Heart right ventricle (tissue), 16 donors: ENCODE measurements at places on chromosomes 2 and 18. TPM values are rescaled to one million over a fixed set of nuclear protein-coding genes. Genes with fewer than 3 reads are reported as not detected.

AKAIN1 gene
- not detected for total RNA-seq

CPO gene
- not detected for total RNA-seq

PLB1 gene
- total RNA-seq: 0.99 TPM

CYP27C1 gene
- not detected for total RNA-seq

CFAP53 gene
- not detected for total RNA-seq

DSG1 gene
- 1.1 TPM for total RNA-seq

CD8A gene
- total RNA-seq: 0.73 TPM

DNA sequence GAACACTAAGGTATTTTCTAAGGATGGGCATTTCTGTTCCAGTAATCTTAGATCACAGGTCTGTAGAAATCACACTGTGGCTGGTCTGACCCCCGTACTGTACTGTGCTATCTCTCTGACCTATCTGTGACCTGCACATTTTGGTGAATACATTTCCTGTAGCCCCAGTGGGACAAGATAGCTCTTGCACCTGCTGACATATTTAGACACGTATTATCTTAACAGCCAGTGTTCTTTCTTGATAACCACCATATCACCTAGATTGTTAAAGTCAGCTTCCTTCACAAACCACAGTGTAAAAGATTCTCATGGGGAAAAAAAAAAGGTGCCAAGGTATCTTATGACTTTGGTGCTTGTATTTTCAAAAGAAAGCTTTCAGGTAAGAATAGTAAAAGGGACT lies 39.8 kb upstream of the TMEM247 start:
- H3K27ac ChIP-seq: no peak overlapping the region
- H3K27me3 ChIP-seq: no peaks in the 10 kb centered on the region
- no peaks in the 10 kb centered on the region for H3K36me3 ChIP-seq
- peaks cover 10% of the 10 kb centered on the region for H3K4me1 ChIP-seq
- no peak for DNase-seq

GRCh38 chr2:121256720-121257479 lies 28.1 kb downstream of the TFCP2L1 start:
- no peak overlapping the region for H3K27ac ChIP-seq
- DNase-seq: no peak
- H3K27me3 ChIP-seq: no peaks in the 10 kb centered on the region
- H3K4me3 ChIP-seq: no peak overlapping the region

DNA sequence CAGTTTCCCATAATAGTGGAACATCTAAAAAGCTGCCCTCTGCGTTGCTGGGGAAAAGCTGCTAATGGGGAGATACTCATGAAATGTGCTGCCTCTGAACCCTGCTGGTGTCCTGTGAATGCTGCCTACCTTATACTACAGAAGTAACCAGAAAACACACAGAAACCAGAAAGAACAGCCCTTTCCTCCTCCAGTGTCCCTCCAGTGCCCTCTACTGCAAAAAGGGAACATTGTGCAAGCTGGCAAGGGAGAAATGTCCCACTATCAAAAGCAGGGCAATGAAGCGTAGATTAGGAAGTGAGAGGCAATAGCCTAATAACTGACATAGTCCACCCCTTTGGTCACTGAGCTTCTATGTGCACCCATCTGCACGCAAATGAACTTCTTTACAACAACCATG lies 162.7 kb upstream of the ETAA1 start:
- no peak for DNase-seq
- H3K4me1 ChIP-seq: no peaks in the 10 kb centered on the region
- no peak overlapping the region for H3K27ac ChIP-seq
- H3K36me3 ChIP-seq: no peaks in the 10 kb centered on the region

GRCh38 chr18:60452421-60452820 lies 79.8 kb upstream of the MC4R start:
- H3K27ac ChIP-seq: no peak overlapping the region
- H3K4me3 ChIP-seq: no peak overlapping the region
- no peaks in the 10 kb centered on the region for H3K36me3 ChIP-seq
- H3K27me3 ChIP-seq: no peaks in the 10 kb centered on the region
- DNase-seq: no peak

- H3K4me3 ChIP-seq: no peak overlapping the region
- H3K4me1 ChIP-seq: no peaks in the 10 kb centered on the region
- DNase-seq: no peak
- no peaks in the 10 kb centered on the region for H3K27me3 ChIP-seq
Measured at GRCh38 chr2:99910902-99911301, 231.5 kb downstream of the AFF3 start.

GRCh38 chr2:31523871-31524492 lies 56.8 kb downstream of the SRD5A2 start:
- no peak overlapping the region for H3K27ac ChIP-seq
- H3K27me3 ChIP-seq: peaks cover 3% of the 10 kb centered on the region
- no peaks in the 10 kb centered on the region for H3K36me3 ChIP-seq

GRCh38 chr2:29072971-29073725 lies 1.2 kb downstream of the PCARE start:
- H3K27me3 ChIP-seq: no peaks in the 10 kb centered on the region
- DNase-seq: no peak
- H3K27ac ChIP-seq: no peak overlapping the region
- H3K4me3 ChIP-seq: no peak overlapping the region
- no peaks in the 10 kb centered on the region for H3K36me3 ChIP-seq

DNA sequence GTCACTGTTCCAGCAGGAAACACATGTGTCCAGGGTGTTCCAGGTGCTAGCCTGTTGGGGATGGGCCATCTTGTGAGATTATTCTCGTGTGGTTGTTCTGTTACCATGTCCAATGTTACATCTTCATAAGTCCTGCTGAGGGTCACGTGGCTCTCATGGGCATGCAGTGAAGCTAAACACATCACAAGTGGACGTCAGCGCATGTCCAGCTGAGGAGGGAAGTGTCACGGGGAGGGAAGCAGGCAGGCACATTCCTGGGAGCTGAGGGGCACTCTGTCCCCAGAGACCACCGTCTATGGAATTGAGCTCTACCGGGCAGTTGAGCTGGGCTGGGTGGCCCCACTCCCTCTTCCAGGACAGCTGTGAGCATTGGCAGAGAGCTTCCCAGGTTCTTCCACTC lies 155.3 kb upstream of the TWIST2 start:
- no peak for DNase-seq
- no peak overlapping the region for H3K4me3 ChIP-seq
- H3K36me3 ChIP-seq: no peaks in the 10 kb centered on the region
- H3K27ac ChIP-seq: no peak overlapping the region

DNA sequence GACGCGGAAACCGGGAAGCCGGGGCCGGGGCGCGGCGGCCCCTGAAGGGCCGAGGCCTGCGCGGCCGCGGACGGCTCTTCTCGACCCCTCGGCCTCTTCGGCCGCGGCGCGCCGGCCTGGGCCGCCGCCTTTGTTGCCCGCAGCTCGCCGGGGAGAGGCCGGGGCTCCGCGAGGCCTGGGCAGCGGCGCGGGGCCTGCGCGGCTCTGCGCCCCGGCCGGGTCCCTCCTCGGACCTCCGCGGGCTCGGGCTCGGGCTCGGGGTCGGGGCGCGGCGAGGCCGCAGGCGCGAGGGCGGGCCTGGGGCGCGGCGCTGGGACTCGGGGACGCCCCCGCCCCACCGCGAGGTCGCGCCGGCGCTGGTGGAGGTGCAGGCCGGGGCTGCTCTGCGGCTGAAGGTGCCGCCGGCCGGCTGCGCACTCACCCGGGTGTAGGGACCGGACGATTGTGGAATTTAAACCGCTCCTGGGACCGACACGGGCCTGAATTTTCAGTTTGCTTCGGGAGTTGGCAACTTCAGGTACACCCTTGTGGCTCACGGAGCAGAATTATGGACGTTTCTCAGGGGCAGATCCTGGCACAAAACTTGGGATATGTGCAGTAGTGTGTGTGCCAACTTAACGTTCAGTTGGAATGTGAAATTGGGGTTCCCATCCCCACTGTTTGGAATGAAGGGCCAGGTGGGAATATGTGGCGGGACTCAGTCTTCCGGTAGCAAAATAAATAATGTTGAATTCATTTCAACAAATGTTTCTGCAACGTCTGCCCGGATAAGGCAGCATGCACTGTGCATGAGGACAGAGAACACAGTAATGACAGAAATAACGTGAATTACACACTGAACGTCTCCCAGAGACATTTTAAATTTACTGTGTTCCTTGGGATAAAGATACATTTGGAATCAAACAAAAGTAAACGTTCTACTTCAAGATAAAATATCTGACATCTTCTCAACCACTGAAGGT lies 787 bp downstream of the SOCS6 start:
- H3K4me1 ChIP-seq: peaks cover 45% of the 10 kb centered on the region
- H3K36me3 ChIP-seq: no peaks in the 10 kb centered on the region
- H3K27ac ChIP-seq: peak overlapping the region; percentile 81
- no peaks in the 10 kb centered on the region for H3K27me3 ChIP-seq
- DNase-seq: peak; percentile 40
- H3K4me3 ChIP-seq: no peak overlapping the region

- peaks cover 16% of the 10 kb centered on the region for H3K4me1 ChIP-seq
- no peak overlapping the region for H3K27ac ChIP-seq
- DNase-seq: no peak
Measured at GRCh38 chr2:144156736-144157640, 362.9 kb downstream of the ZEB2 start.

DNA sequence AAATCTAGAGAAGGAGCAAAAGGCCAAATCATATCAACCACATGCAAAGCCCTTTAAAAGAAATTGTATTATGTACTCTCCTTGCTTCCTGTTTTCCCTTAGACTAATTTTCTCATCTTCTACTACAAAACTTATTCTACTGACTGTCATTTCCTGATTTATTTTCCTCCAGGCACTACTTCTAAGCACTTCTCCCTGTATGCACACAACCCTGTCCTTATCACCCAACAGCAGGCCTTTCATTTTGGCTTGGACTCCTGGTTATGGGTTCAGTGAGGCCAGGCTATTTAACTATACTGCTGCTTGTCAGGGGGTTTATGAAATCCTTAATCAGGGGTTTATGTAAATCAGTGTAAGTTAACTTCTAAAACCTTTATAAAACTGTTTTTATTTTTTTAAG lies 205.1 kb upstream of the FAM98A start:
- no peaks in the 10 kb centered on the region for H3K4me1 ChIP-seq
- no peak overlapping the region for H3K27ac ChIP-seq
- no peak overlapping the region for H3K4me3 ChIP-seq
- no peak for DNase-seq

DNA sequence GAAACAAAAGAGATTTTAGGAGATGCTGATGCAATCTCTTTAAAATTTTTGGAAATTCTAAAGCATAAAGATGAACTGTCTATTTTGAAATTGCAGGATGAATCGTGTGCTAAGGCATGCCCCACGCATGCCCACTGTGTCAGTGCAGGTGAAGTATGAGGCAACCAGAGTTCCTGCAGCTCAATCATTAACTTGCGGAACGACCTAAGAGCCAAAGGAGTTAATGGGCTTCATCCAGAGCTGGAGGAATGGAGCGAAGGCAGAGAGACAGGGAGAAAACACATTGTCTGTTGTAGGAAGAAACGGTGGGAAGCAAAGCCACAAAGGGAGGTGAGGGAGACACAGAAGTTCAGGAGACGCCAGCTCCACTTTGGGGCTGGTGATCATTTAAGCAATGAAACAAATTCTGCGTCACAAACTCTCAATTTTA lies 265.2 kb downstream of the CCDC85A start:
- no peaks in the 10 kb centered on the region for H3K4me1 ChIP-seq
- DNase-seq: no peak
- H3K36me3 ChIP-seq: no peaks in the 10 kb centered on the region
- H3K4me3 ChIP-seq: no peak overlapping the region

GRCh38 chr2:14513903-14514302 lies 118.6 kb upstream of the LRATD1 start:
- H3K27me3 ChIP-seq: no peaks in the 10 kb centered on the region
- H3K4me3 ChIP-seq: no peak overlapping the region
- H3K36me3 ChIP-seq: no peaks in the 10 kb centered on the region
- no peak for DNase-seq
- H3K27ac ChIP-seq: no peak overlapping the region

DNA sequence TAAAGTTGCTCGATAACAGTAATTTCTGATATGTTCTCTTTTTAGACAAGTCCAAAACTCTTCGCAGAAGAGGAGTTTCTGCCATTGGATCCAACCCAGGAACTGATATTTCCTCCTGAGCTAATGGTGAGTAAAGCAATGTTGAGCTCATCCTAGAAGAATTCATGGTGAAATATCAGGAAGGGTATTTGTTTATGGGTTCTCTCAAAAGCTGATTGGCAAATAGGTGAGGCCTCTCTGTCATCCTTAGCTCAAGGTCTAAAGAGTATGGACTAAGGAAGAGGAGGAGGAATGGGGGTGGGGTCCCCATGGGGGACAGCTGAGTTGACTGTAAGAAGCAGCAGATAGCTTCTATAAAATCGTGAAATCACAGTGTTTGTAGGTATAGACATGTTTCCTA lies 18.2 kb downstream of the AOX1 start:
- no peaks in the 10 kb centered on the region for H3K4me1 ChIP-seq
- H3K27me3 ChIP-seq: no peaks in the 10 kb centered on the region
- H3K27ac ChIP-seq: no peak overlapping the region
- H3K36me3 ChIP-seq: no peaks in the 10 kb centered on the region

GRCh38 chr18:48139431-48140347 lies 209.2 kb upstream of the SMAD2 start:
- H3K4me1 ChIP-seq: peaks cover 27% of the 10 kb centered on the region
- DNase-seq: peak; percentile 68

DNA sequence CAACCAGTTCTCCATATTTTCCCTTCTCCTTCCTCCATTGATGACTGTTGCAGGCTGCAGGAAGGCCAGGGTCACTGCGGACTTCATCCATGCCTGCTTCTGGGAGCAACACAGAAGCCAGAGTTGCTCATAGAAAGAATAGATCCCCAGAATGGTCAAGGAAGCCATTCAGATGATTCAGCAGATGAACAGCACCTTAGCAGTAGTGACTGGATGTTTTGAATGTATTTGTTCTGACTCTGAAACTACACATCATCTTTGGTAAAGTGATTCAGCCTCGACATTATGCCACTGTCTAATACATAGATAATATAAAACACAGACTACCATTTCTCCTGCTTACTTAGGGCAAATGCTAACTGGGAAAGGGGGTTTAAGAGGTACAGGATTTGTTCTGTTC lies 411.6 kb downstream of the RND3 start:
- no peak for DNase-seq
- H3K4me3 ChIP-seq: no peak overlapping the region
- H3K27ac ChIP-seq: peak overlapping the region; percentile 17
- H3K4me1 ChIP-seq: peaks cover 8% of the 10 kb centered on the region
- no peaks in the 10 kb centered on the region for H3K27me3 ChIP-seq

- H3K4me1 ChIP-seq: peaks cover 38% of the 10 kb centered on the region
- H3K4me3 ChIP-seq: no peak overlapping the region
- H3K27me3 ChIP-seq: no peaks in the 10 kb centered on the region
- DNase-seq: no peak
Measured at GRCh38 chr2:38113981-38114708, 38.2 kb upstream of the CYP1B1 start.
